Stimulated activated CD4-positive, alpha-beta T cell treated with anti-CD3 and anti-CD28 coated beads, Interleukin-15, amount 100 ng/mL, for 1 hour (primary cell): ENCODE measurements at places on chromosomes 12 and 14.

DNA sequence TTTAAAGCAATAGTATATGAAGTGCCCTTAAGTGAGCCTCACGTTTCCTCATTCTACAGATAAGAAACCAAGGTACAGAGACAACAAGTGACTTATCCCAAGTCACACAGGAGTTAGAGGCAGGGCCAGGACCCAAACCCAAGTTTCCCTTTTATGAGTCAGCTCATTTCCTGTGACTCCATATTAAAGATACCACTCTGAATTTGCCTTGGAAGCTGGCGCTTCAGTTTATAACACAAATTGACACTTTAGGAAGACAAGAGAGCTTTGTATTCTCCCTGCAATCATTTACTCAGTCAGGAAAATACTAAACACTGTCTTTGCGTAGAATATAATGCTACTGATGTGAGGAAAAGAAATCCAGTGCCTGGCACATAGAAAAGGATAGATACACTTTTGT, 43.2 kb downstream of the MYBPC1 start:
- DNase-seq = no peak

DNA sequence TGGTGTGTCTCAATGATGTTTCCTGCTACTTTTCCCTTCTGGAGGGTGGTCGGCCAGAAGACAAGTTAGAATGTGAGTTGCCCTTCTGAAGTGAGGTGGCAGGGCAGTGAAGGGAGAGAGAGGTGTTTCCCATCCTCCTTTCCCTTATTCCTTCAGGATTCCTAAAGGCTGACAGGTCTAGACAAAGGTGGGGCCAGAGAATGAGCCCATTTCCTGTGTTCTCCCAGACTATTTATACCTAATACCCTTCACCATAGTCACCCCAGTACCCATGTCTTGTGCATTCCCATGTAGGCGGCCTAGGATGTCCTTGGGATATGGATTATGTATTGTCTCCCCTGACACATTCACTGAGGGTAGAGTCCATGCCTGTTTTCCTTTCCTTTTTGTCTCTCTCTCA, 7.0 kb downstream of the DGKA start:
- no peak for DNase-seq

DNA sequence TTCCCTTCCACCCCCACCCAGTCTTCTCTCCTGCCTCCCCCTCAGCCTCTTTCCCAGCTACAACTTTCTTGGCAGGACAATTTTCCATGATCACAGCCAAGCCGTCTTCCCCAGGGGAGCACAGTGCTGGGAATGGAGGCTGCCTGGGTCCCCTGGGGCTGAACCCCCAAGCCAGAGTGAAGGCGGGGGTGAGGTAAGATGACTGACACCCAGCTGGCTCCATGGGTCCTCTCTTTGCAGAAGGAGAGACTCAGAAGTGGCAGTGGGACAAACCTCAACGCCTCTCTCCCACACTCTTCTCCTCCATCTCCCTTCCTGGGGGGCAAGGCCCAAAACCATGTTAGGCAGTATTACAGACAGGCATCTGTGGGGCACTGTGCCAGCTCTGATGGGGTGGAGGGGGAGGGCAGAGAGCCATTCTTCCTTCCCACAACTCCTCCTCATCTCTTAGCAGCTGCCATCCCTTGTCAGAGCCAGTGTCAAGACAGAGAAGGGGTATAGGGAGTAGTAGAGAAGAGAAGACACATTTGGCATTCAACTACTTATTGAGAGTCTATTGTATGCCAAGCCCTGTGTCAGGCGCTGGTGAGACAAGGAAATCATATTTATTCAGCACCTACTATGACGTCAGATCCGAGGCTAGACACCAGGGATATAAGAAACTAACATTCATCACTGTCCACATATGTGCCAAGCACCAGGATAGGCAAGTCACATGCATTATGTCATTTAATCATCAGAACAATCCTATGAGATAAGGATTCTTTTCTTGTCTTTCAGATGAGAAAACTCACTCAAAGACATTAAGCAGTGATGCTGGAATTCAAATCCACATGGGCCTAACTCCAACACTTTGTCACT, 3.6 kb downstream of the ITGA7 start:
- no peak for DNase-seq

DNA sequence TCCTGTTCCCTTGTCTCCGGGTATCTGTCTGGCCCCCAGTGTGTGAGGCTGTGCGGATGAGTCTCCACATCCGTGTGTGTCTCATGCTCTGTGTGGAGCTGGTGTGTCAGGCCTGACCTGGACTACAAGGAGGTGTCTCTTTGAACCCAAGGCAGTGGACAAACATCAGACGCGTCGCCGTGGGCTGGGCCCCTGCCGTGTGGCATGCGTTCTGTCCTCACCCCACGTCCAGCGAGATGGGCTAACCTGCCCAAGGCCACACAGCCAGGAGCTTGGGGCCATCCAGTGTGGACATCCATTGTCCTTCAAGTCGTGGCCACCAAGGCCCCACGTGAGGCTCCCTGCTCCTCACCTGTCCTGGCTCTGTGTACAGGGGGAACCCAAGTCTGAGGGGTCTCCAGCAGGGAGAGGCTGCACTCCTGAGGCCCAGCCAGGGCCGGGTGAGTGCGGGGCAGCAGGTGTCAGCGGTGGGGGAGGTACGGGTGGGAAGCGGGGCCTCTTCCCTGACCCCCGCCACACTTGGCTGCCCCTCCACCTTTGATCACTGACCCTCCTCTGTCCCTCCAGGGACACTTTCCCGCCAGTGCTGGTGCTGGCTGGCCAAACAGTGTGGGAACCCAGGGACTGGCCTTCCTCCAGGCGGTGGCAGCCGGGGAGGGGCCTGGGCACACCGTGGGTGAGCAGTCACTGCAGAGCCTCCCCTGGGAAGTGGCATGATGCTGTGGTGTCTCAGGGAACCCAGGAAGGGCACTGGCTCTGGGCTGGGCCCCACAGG, 48.5 kb downstream of the CYP46A1 start:
- no peak for DNase-seq

DNA sequence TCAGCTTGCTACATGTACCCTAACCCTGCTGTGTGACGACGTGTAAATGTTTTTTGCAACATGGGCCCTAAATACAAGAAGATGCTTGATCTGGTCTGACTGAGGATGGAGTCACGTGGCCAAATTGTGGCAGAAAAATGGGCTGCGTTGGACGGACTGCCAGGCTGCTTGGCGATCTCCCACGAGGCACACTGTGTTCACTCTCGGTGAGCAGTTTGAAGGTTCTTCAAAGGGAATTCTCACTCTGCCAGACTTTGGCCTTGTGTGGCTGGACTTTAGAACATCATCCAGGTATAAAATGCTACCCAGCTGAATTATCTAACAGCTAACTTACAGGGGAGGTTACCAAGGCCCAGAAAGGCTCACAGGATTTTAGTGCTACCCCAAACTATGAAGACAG, 85.1 kb downstream of the KDM2B start:
- no peak for DNase-seq

DNA sequence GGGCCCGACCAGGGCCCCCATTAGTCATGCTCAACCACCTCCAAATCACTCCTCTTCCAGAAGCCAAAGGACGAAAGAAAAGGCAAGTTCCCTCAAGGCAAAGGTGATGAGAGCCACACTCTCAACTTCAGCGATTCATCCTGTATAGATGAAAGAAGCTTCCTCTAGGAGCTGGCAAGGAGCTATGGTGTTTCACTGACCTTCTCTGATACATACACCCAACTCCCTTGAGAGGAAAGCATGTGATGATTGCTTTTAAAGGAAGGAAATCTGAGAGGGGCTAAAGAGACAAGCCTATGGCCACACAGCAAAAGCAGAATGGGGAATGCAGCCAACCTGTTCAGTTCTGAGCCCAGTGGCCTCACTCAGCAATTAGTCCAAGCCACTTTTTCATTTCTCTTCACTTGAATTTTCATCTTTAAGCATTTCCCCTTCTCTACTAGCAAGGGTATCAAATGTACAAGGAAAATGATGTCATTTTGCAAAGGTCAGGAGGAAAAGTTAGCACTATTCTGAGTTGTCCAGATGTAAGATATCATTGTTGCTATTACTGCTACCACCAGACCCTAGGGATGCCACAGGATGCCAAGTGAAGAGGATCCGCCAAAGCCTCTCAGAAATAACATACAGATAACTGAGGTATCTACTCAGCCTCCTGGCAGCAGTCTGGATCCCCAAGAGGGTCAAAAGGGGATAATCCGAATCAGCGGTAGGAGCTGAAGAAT, 82.5 kb downstream of the MAP3K9 start:
- no peak for DNase-seq
